ENCODE measurements at places on chromosomes 6 and 20. TPM values are rescaled to one million over a fixed set of nuclear protein-coding genes. Genes with fewer than 3 reads are reported as not detected.
A peak's percentile ranks its signal among the peaks of the same experiment; 100 is the strongest.

DNA sequence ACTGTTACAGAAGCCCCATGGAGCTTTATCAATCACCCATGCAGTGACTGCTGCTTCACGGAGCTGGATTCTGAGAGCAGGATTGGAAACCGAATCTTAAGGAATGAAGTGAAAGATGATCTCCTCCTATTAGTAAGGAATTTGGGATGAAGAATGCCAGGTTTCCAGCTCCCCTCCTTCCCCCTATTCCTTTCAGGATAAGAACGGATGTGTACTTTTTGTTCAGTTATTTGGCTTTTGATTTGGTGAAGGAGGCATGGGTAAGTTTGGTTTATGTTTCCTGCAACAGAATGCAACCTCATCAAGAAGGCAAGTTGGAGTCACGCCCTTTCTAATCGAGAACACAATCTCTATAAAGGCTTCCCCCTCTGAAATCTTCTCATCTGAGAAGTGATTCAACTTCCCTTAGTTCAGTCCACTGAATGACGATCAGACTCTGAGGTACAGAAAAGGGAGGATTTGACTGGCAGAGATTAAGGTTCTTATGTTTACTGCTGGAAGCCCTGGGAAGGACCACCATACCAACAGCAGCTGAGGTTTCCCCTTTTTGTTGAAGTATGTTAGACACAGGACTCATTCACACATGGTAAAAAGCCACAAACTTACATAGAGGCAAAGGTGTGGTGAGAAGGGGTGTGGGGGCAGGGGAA, 5.5 kb downstream of the ELMO2 start:
- H3K27ac ChIP-seq, result peak overlapping the region; percentile 87
- peaks cover 42% of the 10 kb centered on the region for H3K4me1 ChIP-seq
- no peak for DNase-seq
- H3K27me3 ChIP-seq, result no peaks in the 10 kb centered on the region
- H3K36me3 ChIP-seq, result no peaks in the 10 kb centered on the region
- no peak overlapping the region for H3K4me3 ChIP-seq

DNA sequence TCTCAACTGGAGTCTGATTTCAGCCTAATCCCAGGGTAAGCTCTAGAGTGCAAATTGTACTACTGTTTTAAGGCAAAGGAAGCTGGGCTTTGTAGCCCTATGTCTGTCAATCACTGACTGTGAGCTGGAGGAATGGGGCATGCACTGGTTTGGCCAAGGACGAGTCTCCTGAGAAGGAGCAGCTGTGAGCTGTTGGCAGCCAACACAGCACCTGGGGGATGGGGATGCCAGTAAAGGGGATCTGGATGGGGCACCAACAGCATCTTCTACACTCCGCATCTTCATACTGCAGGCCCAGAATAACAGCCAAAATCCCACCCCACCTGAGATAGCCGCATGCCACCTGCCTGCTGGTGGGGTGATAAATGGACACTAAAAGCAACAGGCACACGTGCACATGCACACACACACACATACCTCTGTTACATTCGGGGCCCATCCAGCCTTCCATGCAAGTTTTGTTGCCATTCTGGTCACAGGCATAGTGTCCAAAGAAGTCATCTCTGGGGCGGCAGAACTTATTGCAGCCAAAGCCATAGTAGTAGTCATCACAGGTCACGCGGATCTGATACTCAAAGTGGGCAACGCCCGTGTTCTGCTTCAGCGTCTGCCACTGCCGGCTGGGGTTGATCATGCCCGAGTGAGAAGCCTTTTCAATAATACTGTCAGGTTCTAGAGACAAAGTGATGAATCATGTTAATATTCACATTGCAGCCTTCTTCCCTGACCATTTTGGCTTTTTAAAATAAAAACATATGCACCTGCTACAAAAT, 15.6 kb downstream of the JAG1 start:
- no peak overlapping the region for H3K27ac ChIP-seq
- peaks cover 47% of the 10 kb centered on the region for H3K36me3 ChIP-seq
- H3K27me3 ChIP-seq, result no peaks in the 10 kb centered on the region
- peaks cover 72% of the 10 kb centered on the region for H3K4me1 ChIP-seq
- DNase-seq, result no peak

DNA sequence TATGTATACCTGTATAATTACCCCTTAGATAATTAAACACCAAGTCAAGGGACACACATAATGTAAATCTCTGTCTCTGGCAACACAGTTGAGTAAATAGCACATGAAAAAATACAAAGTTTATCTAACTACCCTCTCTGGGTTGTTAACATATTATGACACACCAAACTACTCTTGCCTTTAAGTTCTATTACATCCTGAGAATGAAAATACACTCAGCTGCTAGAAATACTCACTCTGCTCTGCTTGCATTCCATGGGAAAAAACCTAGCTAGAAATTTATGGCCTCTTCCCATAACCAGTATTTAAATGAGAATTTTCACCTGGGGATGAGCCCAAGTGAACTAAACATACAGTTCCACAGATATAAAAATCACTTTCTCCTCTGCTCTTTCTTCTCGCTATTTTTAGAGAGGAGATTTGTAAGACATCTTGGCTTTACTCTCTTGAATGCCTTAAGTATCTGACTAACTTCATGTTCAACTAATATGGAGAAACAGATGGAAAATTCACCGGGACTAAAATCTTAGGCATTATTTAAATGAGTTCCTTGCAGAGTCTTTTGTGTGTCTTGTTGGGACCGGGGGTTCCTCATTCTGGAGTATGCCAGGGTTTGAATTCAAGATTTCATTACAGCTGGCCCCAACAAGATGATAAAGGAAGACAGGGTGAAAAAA, 140.9 kb downstream of the GJA10 start:
- H3K36me3 ChIP-seq, result peaks cover 8% of the 10 kb centered on the region
- H3K4me3 ChIP-seq, result no peak overlapping the region
- no peak overlapping the region for H3K27ac ChIP-seq
- H3K27me3 ChIP-seq, result no peaks in the 10 kb centered on the region
- H3K4me1 ChIP-seq, result peaks cover 4% of the 10 kb centered on the region

- no peak overlapping the region for H3K27ac ChIP-seq
- H3K4me3 ChIP-seq, result no peak overlapping the region
- no peak for DNase-seq
- H3K36me3 ChIP-seq, result no peaks in the 10 kb centered on the region
These were observed 4.7 kb downstream of the CCN5 start for GRCh38 chr20:44719841-44720240.

- no peaks in the 10 kb centered on the region for H3K36me3 ChIP-seq
- DNase-seq, result no peak
- H3K27ac ChIP-seq, result no peak overlapping the region
- peaks cover 40% of the 10 kb centered on the region for H3K27me3 ChIP-seq
- H3K4me3 ChIP-seq, result no peak overlapping the region
These were observed 53.1 kb upstream of the FAM83D start for GRCh38 chr20:38873050-38873581.

DNA sequence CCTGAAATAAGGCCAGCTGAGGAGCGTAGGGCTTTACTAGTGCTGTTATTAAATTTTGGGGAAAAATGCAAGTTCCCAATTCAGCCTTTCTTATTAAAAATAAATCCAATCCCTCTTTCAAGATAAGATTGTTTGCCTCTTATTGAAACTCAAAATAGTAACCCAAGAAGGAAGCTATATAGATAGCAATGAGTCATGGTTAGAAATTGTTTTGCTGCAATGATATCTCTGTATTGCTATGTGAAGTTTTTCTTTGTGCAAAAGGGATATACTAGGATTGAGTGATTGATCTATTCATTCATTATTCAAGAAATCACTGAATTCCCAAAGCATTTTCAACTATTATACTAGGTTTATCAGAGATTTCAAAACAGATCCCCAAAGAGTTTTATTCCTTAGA, 93.0 kb upstream of the HDAC2 start:
- H3K36me3 ChIP-seq, result no peaks in the 10 kb centered on the region
- no peaks in the 10 kb centered on the region for H3K27me3 ChIP-seq
- no peak for DNase-seq
- H3K4me1 ChIP-seq, result peaks cover 4% of the 10 kb centered on the region
- no peak overlapping the region for H3K4me3 ChIP-seq
- no peak overlapping the region for H3K27ac ChIP-seq

DNA sequence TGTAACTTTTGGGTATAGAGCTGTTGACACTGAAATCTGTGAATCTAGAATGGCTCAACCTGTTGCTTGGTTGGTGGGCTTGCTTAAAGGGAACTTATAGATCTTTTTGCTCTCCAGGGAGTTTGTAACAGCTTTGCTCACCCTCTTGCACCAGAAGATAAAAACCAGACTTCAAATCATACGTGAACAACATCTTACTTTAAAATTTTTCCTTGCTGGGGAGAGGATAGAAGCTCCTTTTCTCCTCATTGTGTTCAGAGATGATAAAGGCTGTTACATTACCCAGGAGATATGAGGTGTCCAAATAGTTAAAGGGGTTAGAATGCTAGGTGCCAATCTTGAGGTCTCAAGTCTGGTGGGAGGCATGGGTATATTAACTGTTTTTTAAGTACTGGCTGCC, 46.8 kb downstream of the RALGAPB start:
- no peak for DNase-seq
- no peaks in the 10 kb centered on the region for H3K27me3 ChIP-seq
- no peak overlapping the region for H3K4me3 ChIP-seq
- peak overlapping the region; percentile 47 for H3K27ac ChIP-seq

- peak overlapping the region; percentile 91 for H3K27ac ChIP-seq
- H3K4me1 ChIP-seq, result peaks cover 72% of the 10 kb centered on the region
- H3K36me3 ChIP-seq, result no peaks in the 10 kb centered on the region
- H3K27me3 ChIP-seq, result peaks cover 13% of the 10 kb centered on the region
These were observed 4.8 kb downstream of the BMP7 start for GRCh38 chr20:57261457-57262251.

GRCh38 chr20:19907326-19908056, 109.7 kb upstream of the NAA20 start:
- DNase-seq, result no peak
- H3K36me3 ChIP-seq, result peaks cover 24% of the 10 kb centered on the region
- no peaks in the 10 kb centered on the region for H3K4me1 ChIP-seq
- no peaks in the 10 kb centered on the region for H3K27me3 ChIP-seq
- no peak overlapping the region for H3K27ac ChIP-seq
- H3K4me3 ChIP-seq, result no peak overlapping the region

FAM209B gene
- total RNA-seq, result 0.36 TPM

CEP162 gene
- total RNA-seq, result 14.9 TPM

CCDC170 gene
- total RNA-seq, result 3.2 TPM

PSMA7 gene
- total RNA-seq, result 210 TPM

TINAG gene
- total RNA-seq, result not detected

ATP6V1G2 gene
- 2.5 TPM for total RNA-seq

Data from mesothelial cell of epicardium (in vitro differentiated cells).